ENCODE measurements at places on chromosomes 3 and 15.

DNA sequence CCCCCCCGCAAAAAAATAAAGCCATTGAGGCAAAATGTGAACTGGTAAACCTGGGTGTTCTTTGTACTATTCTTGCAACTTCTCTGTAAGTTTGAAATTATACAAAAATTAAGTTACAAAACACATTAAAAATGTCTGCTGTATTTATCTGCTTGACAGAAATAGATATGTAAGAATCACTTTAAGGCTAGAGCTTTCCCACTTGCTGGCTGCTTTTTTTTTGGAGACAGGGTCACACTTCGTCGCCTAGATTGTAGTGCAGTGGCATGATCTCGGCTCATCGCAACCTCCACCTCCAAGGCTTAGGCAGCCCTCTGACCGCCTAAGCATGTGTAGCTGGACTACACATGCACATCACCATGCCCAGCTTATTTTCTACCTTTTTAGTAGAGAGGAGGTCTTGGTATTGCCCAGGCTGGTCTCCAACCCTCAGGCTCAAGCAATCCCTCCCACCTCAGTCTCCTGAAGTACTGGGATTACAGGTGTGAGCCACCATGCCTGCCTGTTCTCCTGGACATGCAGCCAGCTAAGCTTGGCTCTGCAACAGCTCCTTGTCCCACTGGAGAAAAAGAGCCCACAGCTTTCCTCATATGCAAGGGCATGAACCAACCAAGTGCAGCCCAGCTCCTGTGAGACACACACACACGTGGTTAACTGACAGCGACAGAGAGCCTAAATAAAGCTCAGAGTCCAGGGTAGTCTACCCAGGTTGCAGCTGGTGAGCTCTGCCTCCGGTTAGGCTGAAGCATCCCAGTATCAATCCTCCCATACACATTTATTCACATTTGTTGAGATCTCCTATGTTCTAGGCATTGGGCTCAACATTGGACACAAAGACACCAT, 4.5 kb downstream of the RPS17 start:
- no peak for DNase-seq

DNA sequence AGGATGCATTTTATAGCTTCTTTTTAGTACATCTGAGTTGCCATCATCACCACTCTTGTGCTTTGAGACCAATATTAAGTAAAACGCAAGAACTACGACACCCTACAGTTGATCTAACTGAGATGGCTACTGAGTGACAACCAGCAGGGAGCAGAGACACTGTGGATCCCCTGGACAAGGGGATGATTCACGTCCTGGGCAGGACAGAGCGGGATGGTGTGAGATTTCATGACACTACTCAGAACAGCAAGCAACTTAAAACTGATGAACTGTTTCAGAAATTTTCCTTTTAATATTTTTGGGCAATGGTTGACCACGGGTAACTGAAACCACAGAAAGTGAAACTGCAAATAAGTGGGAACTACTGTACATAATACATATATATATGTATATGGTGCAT, 299.2 kb downstream of the ADAMTS17 start:
- DNase-seq: peak; percentile 64

DNA sequence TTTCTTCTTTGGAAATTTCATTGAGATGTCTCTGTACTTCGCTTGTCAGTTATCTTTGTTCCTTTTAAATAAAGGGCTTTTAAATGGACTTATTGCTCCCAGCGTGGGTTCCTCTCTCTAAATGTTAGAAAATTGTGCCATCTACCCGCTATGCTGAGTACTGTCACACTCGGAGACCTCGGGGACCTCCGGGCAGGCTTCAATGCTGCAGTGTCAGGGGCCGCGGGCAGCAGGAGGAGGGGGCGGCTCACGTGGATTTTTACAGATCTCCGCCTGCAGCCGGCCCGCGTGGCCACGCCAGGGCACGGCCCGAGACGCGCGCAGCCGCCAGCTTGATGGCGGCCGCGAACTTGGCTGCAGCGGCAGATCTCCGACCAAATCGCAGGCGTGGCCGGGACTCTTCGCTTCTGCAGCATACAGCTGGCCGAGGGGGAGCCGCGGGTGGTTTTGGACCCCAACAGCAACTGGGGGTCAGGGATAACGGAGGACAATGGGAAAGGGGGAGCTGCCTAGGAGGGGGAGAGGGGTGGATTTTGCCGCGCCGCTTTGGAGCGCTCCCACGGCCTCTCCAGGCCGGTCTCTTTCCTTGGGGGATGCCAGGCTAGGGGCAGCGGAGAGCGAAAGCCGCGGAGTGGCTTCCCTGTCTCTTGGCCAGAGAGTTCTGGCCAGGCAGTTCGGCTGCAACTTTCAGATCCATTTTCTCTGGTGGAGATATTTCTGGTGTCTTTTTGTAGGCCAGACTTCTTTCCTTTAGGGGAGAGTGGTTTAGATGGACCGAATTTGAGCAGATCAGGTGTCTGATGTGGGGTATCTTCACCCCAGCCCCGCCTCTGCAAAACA, 15.3 kb downstream of the NR2F2 start:
- DNase-seq: peak; percentile 55

DNA sequence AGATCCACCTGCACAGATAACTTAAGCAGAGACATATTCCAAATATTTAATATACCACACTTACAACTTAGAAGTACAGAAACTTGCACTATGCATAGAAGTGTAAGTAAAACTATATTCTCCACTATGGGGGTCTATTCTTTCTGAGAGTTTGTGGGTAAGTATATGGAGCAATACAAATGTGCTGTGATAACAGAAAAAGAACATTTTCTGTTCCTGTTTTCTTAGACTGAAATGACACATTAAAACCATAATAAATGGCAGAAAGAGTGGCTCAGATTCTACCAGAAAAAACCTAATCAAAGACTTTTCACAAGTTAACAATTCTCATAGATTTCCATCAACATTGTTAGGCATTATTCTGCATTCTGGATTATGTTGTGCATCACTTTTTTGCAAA, 96.6 kb upstream of the WNT7A start:
- DNase-seq: no peak

DNA sequence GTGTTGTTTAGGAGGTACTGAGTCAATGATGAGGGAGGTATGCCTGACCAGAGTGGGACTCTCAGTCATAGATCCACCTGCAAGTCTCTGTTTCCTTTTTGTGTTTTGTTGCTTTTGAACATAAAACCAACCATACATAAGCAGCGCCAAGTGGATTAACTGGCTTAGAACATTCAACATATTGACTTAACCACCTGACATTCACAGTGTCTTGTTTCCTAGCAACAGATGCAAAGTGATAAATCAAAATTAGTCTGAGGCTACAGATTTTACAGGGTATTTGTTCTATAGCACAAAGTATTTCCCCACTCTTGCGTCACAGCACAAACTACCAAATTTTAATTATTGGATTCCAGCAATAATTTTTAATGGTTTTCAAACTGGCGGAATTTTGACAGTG, 283.8 kb downstream of the BBX start:
- no peak for DNase-seq

GRCh38 chr15:20346082-20346805, 195.4 kb downstream of the GOLGA6L6 start:
- no peak for DNase-seq

DNA sequence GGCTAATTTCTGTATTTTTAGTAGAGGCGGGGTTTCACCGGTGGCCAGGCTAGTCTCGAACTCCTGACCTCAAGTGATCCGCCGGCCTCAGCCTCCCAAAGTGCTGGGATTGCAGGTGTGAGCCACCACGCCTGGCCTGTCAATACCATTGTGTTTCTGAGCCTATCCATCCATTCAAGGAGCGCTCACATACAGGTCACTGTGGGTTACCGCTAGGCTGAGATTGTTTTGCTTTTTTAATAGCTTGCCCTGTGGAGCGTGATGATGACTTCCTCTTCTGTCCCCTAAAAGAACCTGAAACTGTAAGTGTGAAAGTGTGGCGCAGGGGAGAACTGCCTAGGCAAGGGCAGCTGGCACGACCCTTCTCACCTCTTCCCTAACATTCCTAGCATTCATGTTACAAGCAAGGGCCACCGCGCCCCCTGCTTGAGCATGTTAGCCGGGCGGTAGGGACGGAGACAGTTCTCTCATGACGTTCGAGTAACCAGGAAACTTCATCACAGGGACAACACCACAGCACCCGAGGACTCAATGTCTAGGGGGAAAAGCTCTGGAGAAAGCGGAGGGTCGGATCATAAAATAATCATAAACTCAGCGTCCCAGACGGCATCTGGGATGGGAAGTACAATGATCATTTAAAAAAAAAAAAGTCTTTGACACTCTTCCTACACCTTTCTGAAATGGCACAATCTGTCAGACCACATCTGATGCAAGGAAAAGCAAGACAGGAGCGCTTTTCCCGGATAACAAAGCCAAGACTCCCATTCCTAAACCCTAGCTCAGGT, 790 bp downstream of the LAMP3 start:
- DNase-seq: no peak

GRCh38 chr15:88745065-88745464, 58.2 kb upstream of the ACAN start:
- no peak for DNase-seq

GRCh38 chr3:158402590-158402989, 168.4 kb upstream of the MLF1 start:
- no peak for DNase-seq

GRCh38 chr3:189685860-189686259, 54.7 kb downstream of the TP63 start:
- peak; percentile 90 for DNase-seq

- DNase-seq: no peak
Measured at GRCh38 chr3:119359476-119360326, 65.5 kb downstream of the ARHGAP31 start.

- no peak for DNase-seq
Measured at GRCh38 chr3:161969867-161970266, 473.3 kb downstream of the OTOL1 start.

DNA sequence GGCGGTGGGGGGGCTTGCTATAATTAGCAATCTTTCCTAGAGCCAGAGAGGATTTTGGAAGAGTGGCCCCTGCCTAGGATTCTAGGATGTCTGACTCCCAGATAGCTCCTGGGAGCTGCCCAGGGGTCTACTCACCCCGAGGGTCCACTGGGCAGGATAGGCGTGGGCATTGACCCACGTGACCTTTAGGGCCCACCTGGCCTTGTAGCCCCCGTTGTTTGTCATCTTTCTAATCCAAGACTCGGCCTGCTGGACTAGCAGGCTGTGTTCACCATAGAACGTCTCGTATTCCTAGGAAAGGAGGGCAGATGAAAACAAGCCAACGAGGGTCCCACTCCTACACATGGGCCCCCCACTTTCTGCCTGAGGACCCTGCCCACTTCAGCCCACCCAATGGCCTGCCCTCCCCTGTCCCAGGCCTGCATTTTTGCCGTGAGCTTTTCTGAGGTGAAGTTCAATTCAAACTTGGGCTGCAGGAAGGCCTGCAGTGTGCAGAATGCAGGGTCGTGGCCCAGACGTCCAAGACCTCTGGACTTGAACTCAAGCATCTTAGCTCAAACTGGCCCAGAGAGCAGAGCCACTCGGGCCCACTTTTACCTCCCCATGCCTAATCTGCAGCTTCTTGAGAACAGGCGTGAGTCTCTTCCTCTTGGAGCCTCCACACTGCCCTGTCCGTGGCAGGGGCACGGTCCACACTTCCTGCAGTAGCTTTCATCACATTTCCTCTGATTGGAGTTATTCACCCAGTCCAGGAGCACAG, 41.5 kb downstream of the MUC4 start:
- no peak for DNase-seq

GRCh38 chr3:35296533-35296932, 342.8 kb upstream of the ARPP21 start:
- DNase-seq: no peak

- DNase-seq: no peak
Measured at GRCh38 chr3:11137627-11137959, 16.7 kb upstream of the HRH1 start.

- DNase-seq: no peak
Measured at GRCh38 chr15:50576166-50576565, 29.7 kb upstream of the USP50 start.

- no peak for DNase-seq
Measured at GRCh38 chr15:37086521-37086920, 13.8 kb downstream of the MEIS2 start.

DNA sequence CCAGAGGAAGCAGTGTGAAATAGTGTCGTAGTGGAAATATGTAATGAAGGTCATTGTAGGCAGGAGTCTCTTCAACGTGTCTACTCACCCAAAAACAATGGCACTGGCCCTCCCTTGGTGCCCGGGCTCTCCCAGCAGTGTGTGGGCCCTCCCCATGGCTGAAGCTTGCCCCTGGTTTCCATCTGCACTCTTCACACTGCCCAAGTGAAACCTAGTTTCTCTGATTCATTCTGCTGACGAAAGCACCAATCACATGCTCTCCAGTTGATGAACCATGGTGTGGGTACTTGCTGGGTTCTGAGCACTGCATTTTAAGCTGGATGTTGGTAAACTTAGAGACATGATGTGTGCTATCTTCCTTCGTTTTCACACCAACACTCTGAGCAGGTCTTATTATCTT, 61.0 kb upstream of the AGBL1 start:
- DNase-seq: no peak

- DNase-seq: no peak
Measured at GRCh38 chr3:105422645-105423044, 55.9 kb downstream of the ALCAM start.
